ENCODE measurements at places on chromosomes 7 and 10.

DNA sequence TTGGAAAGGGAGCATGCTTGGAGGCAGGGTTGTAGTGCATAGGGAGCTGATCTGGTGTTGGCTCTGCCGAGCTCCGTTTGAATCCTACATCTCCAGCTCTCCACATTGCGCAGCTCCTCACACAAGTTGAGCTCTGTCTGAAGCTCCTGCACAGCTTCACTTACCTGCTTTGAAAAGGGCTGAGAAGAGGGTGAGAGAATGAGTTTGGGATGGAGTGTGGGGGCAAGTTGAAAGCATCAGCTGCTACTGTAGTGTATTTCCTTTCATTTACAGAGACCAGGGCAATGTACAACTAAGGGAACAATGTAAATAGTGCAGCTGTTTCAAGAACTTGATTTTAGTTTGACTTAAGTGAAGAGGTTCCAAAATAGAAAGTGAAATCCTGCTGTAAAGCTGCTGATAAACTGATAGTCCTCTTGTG is 88.5 kb downstream of the VTI1A start:
- DNase-seq, result no peak

GRCh38 chr10:2920637-2921036 is 146.7 kb upstream of the PFKP start:
- no peak for DNase-seq

DNA sequence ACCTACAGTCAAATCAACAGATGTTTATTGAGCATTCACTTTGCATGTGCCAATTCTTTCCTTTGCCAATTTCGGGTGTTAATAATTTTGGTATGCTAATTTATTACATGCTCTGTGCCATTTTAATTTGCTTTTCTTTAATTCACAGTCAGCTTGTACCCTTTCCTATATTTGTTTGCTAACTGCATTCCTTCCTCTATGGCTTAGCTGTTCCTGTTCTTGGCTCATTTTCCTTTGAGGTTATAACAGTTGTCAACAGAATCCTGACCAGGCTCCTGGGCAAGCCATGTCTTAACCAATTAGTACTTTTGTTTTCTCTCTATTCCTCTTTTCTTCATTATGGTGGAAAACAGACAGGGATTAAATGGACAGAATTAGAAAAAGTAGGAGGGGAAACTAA is 73.6 kb upstream of the RPA3 start:
- DNase-seq, result no peak

GRCh38 chr10:111295788-111296187 is 219.0 kb downstream of the ADRA2A start:
- no peak for DNase-seq

GRCh38 chr10:21183025-21183424 is 285.9 kb upstream of the NEBL start:
- no peak for DNase-seq

GRCh38 chr10:28841625-28842024 is 164.3 kb downstream of the BAMBI start:
- DNase-seq, result no peak

- no peak for DNase-seq
These were observed 65.6 kb upstream of the MKI67 start for GRCh38 chr10:128191847-128192246.

DNA sequence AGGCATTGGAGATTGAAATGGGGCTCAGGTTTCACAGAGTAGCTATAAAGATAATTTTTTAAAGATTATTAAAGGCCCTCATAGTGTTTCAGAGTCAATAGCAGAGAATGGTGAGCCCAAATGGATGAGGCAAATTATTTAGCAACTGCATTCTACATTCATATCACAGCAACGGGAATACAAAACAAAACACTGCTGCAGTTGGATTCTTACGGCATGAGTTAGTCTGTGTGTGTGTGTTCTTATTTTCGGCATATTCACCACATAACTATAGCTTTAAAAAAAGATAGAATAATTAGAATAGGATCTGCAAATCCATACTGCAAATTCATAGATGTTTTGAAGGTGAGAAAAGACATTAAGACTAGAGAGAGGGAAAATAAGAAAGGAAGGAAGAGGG is 66.0 kb downstream of the SUGCT start:
- no peak for DNase-seq

DNA sequence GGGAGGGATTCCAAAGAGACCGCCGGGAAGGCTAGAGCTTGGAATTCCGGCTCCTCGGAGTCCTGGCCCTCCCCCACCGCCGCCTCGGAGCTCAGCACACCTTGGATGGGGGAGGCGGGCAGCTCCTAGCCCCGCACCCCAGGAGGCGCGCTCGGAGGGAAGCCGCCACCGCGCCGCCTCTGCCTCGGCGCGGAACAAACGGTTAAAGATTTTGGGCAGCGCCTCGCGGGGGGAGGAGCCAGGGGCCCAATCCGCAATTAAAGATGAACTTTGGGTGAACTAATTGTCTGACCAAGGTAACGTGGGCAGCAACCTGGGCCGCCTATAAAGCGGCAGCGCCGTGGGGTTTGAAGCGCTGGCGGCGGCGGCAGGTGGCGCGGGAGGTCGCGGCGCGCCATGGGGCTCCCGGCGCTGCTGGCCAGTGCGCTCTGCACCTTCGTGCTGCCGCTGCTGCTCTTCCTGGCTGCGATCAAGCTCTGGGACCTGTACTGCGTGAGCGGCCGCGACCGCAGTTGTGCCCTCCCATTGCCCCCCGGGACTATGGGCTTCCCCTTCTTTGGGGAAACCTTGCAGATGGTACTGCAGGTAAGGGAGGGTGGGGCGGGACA is at the start of gene CYP26A1:
Gene CYP26A1 (plus strand): TSS at position 355 of the 608 bp plus-strand sequence. CDS start 42 bp downstream, at position 397.
- DNase-seq, result no peak

GRCh38 chr7:98341106-98341505 is 59.6 kb downstream of the BRI3 start:
- DNase-seq, result no peak

DNA sequence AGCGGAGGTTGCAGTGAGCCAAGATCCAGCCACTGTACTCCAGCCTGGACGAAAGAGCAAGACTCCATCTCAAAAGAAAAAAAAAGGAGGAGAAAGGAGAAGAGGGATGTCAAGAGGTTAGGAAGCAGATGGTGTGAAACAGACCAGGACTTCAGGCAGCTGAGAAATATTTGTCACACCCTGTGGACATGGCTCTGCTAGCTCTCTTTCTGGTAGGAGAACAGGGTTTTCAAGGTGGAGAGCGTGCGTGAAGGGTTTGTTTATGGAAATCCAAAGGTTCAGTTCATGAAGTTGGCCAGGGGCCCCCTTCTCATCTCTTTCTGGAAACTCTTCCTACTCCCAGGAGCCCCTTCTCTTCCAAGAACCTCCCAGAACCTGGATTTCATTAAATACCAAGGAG is 110.8 kb upstream of the GALNT17 start:
- DNase-seq, result no peak

DNA sequence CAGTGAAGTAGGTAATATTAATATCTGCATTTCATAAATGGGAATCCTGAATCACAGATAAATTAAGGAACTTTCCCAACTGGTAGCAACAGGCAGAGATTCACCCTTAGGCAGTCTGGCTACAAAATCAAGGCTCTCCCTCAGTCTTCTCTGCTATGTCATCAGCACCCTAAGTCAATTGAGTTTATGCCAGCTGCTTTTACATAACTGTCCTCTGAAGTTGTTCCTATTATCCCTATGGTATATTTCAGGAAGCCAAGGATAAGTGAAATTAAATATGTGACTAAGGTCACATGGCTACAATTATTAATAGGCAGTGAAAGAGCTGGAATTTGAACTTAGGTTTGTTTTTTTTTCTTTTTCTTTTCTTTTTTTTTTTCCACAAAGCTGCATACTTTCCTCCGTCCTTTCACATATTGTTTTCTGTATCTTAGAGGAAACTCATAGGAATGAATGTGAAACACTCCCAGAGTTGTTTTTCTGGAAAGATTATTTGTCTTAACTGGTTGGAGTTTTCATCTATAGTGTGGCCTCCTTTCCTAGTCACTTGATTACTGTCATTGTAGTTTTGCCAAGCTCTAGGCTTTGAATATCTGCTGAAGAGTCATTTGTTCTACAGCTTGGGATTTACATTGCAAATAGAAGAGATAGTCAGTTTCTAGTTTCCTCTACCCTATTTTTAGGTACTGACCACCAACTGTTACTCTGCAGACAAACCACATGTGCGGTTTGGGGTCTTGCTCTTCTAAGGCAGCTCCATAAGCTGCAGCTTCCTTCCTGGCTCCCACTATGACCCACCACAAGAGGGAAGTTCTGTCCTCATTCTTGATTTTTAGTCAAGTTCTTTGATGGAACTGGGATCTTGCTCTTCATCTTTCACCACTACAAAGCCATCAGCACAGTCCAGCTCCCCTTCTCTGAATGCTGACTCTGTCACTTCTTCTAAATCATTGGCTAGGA is 338.0 kb upstream of the KIAA1217 start:
- DNase-seq, result no peak

GRCh38 chr10:68474021-68474420 is 2.2 kb upstream of the DNA2 start:
- no peak for DNase-seq

GRCh38 chr10:97333601-97334369 is 744 bp downstream of the FRAT2 start:
- no peak for DNase-seq

GRCh38 chr10:109306698-109307097 is 616.6 kb downstream of the XPNPEP1 start:
- DNase-seq, result no peak

DNA sequence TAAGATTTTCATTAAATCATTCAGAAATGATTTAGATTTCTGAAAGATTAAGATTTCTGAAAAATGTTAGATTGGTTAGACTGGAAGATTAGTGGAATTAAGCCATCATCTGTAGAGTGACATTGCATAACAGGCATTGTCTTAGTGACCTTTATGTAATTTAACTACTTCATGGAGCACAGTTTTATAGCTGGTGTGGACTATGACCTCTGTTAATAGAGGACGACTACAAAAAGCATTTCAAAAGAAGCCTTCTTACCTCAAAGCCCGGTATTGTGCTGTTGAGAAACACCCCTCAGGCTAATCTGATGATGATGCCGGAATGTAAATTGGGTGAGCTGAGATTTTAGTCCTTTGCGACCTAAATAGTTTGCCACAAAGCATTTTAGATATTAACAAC is 55.6 kb downstream of the GALNT11 start:
- DNase-seq, result no peak

GRCh38 chr10:27464993-27465392 is 39.1 kb upstream of the RAB18 start:
- DNase-seq, result no peak

- no peak for DNase-seq
These were observed 9.3 kb upstream of the EN2 start for GRCh38 chr7:155448632-155449007.

GRCh38 chr7:112419543-112420130 is 30.6 kb upstream of the IFRD1 start:
- no peak for DNase-seq

GRCh38 chr7:34096777-34097176 is 191.4 kb downstream of the BMPER start:
- no peak for DNase-seq

Measured in right renal pelvis (tissue), 4 donors.